AG10803 (cell line): ENCODE measurements at places on chromosomes 5 and 9.

DNA sequence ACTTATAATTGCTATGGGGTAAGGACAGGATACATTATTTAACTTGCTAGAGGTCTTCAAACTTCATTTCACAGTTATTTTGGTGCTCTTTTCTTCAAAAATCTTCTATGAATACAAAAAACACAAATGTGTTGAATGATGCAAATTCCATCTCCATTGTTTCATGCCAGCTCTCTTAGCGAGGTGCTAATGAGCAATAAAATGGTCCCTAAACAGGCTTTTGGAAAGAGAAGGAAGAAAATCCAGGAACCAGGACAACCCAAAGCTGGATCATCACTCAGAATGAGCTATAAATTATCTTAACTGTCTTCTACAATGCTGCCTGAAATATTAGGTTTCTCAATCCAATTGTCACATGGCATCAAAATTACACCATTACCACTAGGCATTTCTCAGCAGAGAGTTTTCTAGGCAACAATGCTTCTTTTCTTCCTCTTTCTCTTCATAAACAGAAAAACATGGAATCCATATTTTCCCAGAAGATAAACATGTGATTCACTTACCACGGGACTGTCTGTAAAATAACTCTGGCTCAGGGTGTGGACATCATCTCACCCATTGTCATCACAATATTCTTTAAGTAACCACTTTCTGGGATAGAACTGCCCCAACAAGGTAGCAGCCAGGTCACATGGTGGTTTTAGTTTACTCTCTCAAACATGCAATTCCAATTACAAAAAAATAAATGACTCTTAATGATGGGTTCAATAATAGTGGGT, 249.4 kb downstream of the NPR3 start:
- DNase-seq: peak; percentile 75

GRCh38 chr9:137482094-137482781, 23.1 kb upstream of the NSMF start:
- DNase-seq: peak; percentile 40

DNA sequence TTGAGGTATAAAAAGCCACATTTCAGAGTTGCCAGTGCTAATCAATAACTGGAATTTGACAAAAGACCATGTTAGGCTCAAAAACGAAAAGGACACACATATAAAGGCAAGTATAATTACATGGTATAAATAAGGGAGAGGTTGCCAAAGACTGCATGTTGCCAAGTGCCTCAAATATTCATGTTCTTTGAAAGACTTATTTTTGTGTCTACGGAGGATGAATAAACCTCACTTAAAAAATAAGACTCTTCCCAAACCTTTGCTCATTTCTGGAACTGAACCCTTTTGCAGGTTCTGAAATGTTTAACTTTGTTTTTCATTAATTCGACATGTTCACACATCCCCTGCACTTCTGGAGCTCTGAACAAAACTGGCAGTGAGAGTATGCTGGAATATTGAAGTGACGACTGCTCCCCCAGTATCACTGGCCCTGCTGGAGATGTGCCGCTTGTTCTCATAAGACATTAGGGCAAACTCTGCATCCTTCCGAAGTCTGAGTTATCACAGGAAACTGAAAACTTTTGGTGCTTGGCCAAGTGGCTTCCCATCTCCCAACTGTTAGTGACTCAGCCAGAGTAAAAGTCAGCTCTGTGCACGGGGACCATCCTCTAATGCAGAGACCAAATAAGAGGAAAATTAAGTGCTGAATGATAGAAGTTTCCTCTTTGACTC, 336.8 kb downstream of the GLIS3 start:
- peak; percentile 75 for DNase-seq

- no peak for DNase-seq
These were observed 121.1 kb upstream of the GNA14 start for GRCh38 chr9:77769246-77769645.

- peak; percentile 30 for DNase-seq
These were observed 10.1 kb downstream of the ATG12 start for GRCh38 chr5:115831163-115831768.

GRCh38 chr5:157400741-157401495, 59.1 kb upstream of the NIPAL4 start:
- no peak for DNase-seq
